Renal pelvis (tissue), 12 donors: ENCODE measurements at places on chromosomes 2 and 18. TPM values are rescaled to one million over a fixed set of nuclear protein-coding genes. Genes with fewer than 3 reads are reported as not detected.

GRCh38 chr2:129189617-129190319 lies 789.7 kb upstream of the RAB6C start:
- DNase-seq = no peak

- no peak for DNase-seq
Measured at GRCh38 chr18:78330766-78331165, 648.9 kb upstream of the SALL3 start.

DNA sequence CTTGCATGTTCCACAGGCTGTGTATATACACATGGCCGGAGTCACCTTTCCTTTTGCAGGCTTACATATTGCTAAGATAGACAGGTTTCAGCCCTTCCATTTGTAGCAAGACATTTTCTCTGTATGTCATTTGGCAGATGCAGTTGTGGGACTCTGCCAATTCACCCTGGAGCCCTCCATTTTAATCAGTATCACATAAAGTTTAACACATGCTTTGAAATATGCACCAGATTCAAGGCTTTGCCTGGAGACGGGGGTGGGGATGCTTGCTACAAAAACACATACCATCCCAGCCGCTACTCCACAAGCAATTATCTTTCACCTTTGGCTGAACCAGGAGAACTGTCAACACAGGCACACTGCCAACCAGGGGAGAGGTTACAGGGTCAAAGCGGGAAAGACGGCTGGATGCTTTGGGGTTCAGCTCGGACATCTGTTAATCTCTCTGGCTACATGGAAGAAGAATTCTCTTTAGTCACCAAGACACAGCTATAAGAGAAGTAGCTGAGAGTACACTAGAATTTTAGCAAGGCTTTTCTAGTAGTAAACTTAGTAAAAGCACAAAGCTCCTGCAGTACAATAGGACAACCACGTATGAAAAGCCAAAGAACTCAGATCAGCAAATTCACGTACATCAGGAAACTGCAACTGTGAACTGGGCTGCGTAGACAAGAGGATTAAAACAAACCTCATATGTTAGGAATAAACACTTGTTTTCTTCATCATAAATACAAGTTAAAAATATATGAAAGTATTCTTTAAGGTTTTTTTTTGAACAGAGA lies 130.9 kb downstream of the EXOC6B start:
- peak; percentile 36 for DNase-seq

DNA sequence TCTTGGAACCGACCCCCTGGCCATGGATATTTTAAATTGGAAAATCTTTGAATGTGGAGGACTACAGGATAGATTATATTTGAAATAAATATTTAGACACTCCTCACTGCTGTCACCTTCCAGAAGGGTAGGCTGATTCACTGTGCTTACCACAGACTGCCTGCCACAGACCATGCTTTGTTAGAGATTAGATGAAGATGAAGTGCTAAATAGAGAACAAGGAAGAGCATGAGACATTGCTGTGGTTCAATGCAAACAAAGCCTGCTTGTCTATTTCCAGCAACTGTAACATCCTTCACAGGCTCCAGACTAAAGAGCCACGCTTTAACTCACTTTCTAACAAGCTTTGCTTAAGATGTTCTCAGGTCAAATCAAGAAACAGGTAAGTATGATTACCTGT lies 81.0 kb upstream of the TMEM17 start:
- DNase-seq = no peak

DNA sequence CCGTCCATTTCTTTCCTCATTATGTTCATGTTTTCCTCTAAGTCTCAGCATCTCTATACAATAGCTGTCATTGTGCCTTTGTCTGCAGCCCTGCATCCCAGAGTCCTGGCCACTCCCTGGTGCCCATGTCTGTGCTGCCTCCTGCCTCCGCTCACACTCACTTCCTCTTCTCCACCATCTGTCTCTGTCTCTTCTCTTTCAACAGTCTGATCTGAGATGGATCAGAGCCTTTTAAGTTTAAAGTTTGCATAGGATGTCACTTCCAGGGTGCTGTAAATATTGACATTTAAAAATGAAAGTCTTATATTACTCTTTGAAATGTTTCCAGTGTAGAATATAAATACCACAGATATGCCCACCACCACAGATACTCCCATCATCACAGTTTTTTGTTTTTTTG lies 42.7 kb downstream of the UBE2F start:
- DNase-seq = no peak

GRCh38 chr2:233940376-233941276 lies 23.5 kb downstream of the TRPM8 start:
- no peak for DNase-seq

GRCh38 chr2:216866515-216867095 lies 6.7 kb upstream of the TNP1 start:
- no peak for DNase-seq

GRCh38 chr2:24009680-24010476 lies at the start of gene MFSD2B:
Gene MFSD2B, plus strand, starts transcription at chr2:24010085. Its CDS starts 12 bp downstream, at chr2:24010097.
- DNase-seq = no peak

DNA sequence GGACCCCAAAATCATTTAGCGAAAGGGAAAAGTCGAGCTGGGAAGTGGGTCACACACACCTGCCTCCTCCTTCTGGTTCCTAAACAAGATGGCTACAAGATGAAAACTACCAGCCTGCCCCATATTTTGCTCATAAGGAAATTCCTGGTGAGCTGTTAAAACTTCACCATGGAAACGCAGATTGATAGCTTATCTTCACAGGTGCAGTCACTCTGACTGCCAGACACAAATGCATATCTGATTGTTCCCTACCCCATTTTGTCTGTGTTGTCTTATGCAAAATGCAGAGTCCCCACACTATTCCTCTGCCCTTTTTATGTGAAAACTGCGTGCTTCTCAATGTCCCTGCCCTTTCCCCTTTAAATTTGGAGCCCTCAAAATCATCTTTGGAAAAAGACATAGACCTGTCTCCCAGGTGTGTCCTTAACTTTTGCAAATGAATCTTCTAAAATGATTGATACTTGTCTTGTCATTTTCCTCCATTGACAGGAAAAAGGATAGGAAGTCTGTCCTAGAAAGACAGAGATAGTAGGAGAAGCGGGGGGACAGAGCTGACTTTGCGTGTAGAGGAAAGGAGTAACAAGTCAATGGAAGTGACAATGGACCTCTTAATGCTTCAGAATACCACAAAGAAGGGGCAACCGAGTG lies 38.9 kb upstream of the THOC1 start:
- DNase-seq = no peak

DNA sequence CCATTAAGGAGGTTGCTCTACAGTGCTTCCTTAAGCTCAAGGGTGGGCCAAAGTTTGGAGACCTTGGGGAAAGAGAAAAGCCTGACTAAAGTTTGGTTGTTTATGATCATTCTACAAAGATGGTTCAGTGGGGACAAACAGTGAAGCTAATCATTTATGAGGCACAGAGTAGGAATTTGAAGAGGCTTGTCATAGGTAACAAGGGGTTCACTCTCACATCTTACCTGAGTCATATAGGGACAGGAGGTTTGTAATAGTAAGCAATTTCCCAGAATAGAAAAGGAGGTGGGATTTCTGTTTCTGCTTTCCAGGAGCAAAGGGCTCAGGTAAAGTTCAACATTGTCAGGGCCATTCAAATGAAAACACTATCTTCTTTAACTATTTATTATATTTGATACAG lies 787.9 kb downstream of the CPS1 start:
- no peak for DNase-seq

GRCh38 chr18:31710826-31711225 lies 26.4 kb upstream of the B4GALT6 start:
- DNase-seq = no peak

GRCh38 chr2:217650716-217651360 lies 352.0 kb downstream of the TNS1 start:
- DNase-seq = peak; percentile 86

GRCh38 chr2:120235681-120236080 lies 12.5 kb upstream of the TMEM185B start:
- no peak for DNase-seq

- DNase-seq = no peak
Measured at GRCh38 chr2:15246870-15247269, 314.3 kb downstream of the NBAS start.

GRCh38 chr2:111659361-111660333 lies 224.3 kb downstream of the ANAPC1 start:
- DNase-seq = peak; percentile 76

GRCh38 chr2:234548695-234549420 lies 52.0 kb upstream of the ARL4C start:
- no peak for DNase-seq

Gene DNER
- polyA plus RNA-seq = 61.6 TPM

Gene STAT4
- 7.3 TPM for polyA plus RNA-seq

Gene KCNJ3
- 7.6 TPM for polyA plus RNA-seq

Gene APLF
- 3.7 TPM for polyA plus RNA-seq

Gene STARD6
- 0.27 TPM for polyA plus RNA-seq
